Spinal cord (tissue), 10 donors: ENCODE measurements at places on chromosomes 5 and 9.

- DNase-seq: no peak
These were observed 38.1 kb upstream of the IL17B start for GRCh38 chr5:149416987-149417710.

- DNase-seq: no peak
These were observed 341.7 kb upstream of the TYRP1 start for GRCh38 chr9:12351293-12352044.

GRCh38 chr5:73311291-73312110 lies 137.1 kb downstream of the FOXD1 start:
- DNase-seq: no peak

DNA sequence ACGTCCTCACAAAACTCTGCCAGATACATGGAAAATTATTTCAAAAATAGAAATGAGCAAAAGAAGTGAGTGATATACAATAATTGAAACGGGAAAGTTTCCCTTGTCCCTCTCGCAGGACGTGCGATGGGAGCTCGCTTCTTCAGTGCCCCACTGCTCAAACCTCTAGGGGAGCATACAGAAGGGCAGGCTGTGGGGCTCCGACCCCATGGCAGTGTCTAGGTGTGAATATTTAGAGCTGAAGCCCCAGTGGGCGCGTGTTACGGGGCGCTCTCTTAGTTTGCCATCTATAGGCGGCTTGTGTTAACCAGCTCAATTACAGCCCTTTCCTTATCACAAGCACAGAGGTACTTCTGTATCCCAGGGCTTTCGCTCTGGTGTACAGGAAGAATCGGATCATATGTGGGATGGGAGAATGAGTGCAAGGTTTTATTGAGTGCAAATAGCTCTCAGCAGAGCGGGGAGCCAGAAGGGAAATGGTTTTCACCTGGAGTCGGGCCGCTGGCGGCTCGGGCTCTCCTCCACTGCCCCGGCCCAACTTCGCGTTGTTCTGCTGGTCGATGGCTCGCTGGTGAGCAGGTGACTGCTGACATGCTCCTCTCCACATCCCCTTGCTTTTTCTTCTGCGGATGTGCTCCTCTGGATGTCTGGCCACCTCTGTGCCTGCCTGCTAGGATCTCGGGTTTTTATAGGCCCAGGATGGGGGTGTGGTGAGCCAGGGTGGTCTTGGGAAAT lies 334.0 kb upstream of the PTPRD start:
- DNase-seq: no peak

- peak; percentile 35 for DNase-seq
These were observed 217.6 kb downstream of the NFIB start for GRCh38 chr9:14096258-14096922.

DNA sequence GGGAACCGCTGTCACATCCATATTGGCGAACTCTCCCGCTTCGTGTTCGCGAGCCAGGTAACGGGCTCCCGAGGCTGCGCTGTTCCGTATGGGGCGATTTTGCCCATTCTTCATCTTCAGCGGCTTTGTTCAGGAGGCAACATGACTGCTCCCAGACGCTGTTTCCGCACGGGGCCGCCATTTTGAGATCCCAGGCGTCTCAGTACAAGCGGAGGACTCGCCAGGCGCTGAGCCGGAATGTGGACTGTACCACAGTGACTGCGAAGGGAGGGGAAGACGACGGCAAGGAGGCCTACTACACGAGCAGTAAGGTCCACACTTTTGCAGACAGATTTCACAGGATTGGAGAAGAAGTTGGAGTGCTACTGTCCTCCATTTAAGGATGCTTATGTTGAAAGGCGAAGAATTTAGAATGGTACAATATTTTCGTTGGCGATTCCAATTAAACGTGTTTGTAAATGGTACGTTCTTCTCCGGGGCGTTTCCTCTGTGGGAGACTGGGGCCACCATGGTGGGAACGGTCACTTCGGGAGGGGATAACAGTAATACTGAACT lies 41.6 kb upstream of the ZNF300 start:
- DNase-seq: peak; percentile 98

DNA sequence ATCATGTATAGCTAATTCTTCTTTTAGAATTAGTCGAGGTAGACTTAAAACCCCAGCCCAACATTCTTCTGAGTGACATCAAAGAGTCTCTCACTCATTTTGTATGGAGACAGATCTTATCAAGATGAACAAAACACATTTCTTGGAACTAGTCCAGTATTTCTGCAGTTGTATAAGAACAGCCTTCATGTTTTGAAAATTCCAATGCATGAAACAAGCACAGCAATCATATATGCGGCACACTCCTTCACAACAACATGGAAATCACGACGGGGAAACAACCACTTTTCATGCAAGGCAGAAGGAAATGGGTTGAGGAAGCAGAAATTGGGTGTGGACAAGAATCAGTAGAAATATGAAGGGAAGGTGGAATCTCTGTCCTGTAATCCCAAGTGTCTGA lies 113.8 kb downstream of the PLK2 start:
- DNase-seq: no peak

GRCh38 chr5:65808251-65808741 lies 86.3 kb downstream of the NLN start:
- no peak for DNase-seq

GRCh38 chr5:96753848-96754247 lies 53.9 kb downstream of the ERAP1 start:
- DNase-seq: no peak

GRCh38 chr9:89886281-89886700 lies 281.5 kb downstream of the GADD45G start:
- DNase-seq: no peak

DNA sequence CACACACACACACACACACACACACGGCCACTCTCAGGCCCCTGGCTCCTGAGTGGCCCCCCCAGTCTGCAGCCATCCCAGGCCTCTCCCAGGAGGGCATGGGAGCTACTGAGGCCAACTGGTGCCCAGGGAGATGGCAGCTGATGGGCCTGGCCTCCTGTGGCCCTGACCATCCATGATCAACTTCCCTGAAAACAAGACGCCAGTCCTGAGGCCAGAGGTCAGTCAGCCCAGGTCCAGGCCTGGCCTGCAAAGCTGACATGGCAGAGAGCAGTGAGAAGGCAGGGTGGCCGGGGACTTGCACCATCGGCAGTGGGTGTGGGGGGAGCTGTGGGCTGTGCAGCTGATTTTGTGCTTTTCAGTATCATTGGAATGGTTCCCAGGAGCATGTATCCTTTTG lies 47.0 kb downstream of the SARDH start:
- DNase-seq: no peak

DNA sequence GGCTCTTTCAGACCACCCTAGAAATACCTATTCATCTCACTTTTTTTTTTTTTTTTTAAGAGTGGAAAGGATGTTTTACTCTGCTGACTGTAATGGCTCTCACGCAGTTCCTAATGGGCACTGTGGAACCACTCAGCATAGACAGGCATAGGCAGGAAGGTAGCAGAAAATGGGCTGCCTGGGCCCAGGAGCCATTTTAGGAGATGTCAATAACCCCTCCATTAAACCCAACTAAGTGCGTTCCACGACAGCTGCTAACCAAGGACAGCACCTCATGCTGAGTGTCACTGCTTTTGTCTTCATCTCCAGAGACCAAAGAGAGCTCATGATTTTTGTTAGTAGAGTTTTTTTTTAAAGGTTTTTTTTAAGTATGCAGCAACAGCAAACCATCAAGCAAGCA lies 15.3 kb downstream of the MAP1B start:
- no peak for DNase-seq

DNA sequence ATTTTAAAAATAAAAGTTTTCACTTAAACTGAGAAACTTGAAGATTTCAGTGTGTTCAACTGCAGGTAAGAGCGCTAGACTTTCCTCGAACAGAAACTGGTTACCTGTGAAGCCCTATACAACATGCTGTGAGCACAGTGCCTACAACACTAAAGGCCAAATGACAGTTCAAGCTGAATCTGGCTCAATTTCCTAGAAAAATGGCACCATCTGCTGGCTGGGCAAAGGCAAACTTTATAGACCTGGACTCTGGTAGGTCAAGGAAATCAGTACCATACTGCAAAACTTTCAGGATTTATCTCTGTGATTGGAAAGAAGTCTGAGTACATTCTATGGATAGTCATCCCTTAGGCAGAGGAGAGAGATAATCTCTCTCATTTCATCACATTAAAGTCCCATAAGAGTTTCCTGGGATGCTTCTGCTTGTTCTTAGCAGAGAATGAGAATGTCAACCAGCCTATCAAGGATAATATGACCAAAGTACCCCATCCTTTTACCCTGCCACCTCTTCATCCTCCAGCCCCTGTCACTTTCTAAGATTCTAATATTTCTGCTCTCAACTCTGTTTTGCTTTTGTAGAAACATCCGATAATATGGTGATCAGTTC lies 31.8 kb upstream of the FOXB2 start:
- peak; percentile 6 for DNase-seq

- DNase-seq: no peak
These were observed 190.0 kb downstream of the CCDC192 start for GRCh38 chr5:127893232-127893631.

DNA sequence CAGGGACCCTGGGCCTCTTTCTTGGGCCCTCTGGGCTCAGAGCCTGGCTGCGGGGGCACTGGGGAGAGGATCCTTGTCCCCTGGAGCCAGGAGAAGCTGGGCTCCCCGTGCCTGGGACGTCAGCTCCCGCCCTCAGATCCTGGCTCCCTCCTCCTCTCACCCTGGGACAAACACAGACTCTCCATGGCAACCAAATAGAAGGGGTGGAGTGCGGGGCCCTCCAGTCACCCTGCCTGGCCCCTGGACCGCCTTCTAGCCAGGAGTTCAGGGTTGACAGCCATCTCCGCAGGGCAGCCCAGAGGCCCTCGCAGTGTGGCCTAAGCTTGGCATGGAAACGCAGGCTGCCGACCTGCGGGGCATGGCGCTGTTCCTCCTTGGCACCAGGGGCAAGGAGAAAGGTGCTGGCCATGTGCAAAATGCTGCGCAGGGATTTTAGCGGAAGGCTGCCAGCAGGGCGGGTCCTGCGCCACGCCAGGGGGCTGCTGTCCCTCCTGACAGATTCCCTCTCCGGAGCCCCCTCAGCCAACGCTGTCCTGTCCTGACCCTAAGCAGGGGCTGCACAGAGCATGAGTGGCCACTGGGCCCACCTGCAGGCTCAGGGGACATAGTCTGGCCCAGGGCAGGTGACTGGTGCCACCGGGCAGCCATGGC lies 1.0 kb downstream of the ZDHHC11 start:
- DNase-seq: peak; percentile 49

- no peak for DNase-seq
These were observed 55.9 kb downstream of the ADAM19 start for GRCh38 chr5:157519579-157520253.

GRCh38 chr5:1156033-1156753 lies 44.3 kb upstream of the SLC12A7 start:
- no peak for DNase-seq

GRCh38 chr9:113786071-113786470 lies 90.0 kb upstream of the ZNF618 start:
- DNase-seq: no peak

GRCh38 chr5:95252801-95253200 lies 32.1 kb downstream of the MCTP1 start:
- no peak for DNase-seq

DNA sequence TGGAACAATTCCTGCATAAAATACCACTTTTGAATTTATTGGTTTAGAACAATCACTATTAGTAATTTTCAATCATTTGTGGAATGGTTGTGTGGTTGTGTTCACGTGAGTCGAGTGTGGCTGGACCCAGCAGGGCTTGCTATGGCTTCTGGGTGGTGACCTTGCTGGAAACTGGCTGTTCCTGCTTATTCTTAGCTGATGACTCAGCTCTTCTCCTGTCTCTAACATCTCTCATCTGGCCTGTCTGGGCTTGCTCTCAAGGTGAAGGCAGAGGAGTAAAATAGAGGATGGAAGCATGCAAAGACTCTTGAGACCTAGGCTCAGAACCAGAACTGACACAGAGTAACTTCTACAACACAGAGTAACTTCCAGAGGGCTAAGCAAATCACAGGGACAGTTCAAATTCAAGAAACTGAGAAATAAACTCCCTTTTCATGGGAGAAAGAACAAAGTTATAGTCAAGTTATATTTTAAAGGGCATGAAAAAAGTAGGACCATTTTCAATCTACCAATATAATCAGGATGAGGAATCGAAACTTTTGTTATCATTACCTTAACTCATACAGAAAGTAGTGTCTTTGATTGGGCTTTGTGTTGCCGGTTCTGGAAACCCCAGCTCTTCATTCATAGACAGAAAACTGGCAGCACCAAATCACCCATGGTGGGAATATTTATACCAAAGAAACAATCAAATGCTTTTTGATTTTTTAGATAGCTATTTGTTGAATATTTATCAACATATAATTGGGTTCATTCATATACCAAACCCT lies 665.1 kb downstream of the CDH18 start:
- no peak for DNase-seq

GRCh38 chr5:5326115-5326758 lies 96.2 kb upstream of the ICE1 start:
- DNase-seq: no peak

- no peak for DNase-seq
These were observed 17.1 kb downstream of the CTNNA1 start for GRCh38 chr5:138770291-138770690.

DNA sequence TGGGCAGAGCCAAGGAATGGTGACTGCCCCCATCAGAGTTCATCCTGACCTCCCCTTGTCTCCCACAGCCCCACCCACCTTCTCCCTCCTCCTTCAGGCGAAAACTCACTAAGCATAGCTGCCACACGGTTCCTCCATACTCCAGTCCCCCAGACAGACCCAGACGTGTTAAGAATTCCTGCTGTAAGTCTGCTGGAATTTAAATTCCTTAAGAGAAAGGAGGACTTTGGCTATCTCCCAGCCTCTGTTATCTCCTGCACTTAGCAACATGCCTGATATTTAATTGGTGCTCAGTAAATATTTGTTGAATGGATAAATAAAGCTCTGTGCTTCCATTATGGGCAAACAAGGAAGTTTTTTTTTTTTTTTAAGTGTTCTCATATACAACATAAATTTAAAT lies 213.7 kb downstream of the RFK start:
- DNase-seq: no peak

DNA sequence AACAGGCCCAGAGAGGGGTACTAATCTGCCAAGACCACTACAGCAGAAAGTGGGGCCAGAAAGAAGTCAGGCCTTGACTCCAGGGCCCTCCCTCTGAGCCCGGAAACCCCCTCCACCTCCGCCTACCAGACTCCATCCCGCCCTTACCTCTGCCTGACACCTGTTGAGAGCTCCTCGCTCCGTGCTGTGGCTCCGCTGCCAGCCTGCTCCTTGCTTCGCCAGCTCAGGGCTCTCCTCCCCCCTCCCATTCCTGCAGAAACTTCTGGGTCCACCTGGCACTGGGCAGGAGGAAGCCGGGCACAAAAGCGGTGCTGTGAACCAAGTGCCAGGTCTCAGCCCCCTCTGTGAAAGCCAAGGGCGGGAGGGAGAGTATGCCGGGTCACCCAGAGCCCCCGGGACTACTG lies 6.4 kb upstream of the ST6GALNAC6 start:
- DNase-seq: no peak

DNA sequence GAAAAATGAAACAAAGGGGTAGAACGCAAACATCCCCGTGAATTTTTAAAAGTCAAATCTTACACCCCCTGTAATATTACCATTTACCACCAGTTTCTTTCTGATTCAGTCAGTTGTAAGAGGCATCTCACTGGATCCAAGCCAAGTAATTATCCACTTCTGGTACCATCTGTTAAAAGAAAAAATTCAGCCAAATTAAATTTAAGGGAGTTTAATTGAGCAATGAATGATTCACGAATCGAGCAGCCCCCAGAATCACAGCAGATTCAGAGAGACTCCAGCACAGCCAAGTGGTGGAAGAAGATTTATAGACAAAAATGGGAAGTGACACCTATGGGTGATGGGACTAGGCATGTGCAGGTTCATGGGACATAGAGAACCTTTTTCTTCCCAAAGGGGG lies 29.9 kb upstream of the MTMR12 start:
- DNase-seq: no peak

- DNase-seq: no peak
These were observed 298.4 kb downstream of the PSAT1 start for GRCh38 chr9:78595200-78595945.

GRCh38 chr5:39992617-39993202 lies 567.9 kb upstream of the DAB2 start:
- no peak for DNase-seq
